NCI-H1436 (cell line): ENCODE measurements at places on chromosomes 7 and 10.

DNA sequence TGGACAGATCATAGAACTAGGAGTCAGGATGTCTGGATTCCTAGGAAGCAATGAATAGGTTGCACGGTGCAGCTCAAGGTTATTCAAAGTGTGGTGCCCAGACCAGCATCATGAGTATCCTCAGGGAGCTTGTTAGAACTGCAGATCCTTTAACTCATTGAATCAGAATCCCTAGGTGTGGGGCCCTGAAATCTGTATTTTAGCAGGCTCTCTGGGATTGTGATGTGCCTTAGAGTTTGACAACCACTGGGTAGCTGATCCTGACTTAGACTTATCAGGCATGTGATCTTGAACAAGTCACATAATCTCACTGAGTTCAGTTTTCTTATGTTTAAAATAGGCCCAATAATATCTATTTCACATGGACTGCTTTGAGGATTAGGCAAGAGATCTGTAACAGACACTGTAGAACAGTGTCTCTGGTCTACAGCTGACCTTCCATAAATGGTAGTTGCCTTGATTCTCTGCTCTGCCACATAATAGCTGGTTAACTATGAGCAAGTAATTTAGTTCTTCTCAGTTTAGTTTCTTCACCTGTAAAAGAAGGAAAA lies 46.4 kb upstream of the ATRNL1 start:
- DNase-seq: no peak

GRCh38 chr7:2022737-2023250 lies 210.0 kb downstream of the MAD1L1 start:
- no peak for DNase-seq

GRCh38 chr7:2750004-2750407 lies 62.0 kb downstream of the AMZ1 start:
- DNase-seq: no peak

- no peak for DNase-seq
These were observed 24.5 kb upstream of the CELF2 start for GRCh38 chr10:10992961-10993714.

DNA sequence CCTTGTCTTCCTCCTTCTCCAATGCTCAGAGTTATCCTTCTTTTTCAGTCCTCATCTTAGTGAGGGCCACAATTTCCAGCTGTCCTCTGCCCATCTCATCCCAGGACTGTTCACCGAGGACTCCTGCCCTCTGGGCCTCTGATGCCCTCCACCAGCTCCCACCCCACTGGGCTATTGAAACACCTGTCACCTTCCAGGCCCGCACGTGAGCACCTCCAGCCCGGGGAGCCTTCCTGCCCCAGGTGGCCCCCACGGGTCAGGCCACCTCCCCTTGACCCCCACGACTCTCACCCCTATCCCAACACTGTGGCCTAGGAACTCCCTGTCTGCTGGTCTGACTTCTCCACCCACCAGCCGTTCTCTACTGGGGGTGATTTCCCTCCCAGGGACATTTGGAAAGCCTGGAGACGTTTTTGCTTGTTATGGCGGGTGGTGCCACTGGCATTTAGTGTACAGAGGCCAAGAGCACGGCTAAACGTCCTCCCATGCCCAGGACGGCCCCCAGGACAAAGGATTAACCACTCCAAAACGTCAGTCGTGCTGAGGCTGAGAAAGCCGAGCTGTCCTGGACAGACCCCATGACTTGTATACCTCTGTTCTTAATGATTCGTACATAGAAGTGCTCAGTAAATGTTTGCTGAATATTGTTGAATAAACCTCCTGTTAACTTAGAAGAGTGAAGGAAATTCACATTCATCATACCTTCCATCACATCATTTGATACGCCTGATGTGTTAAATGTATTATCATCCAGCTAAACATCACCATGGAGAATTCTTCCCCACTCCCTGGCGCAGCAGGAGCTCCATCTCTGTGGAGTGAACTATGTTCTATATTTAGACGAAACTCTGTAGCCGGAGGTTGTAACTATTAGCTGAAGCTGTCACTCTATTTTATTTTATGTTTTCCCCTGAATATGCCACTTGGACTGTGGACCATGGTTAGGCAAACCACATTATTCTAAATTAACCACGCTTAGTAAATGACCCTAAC lies 270.1 kb upstream of the SHH start:
- no peak for DNase-seq

- no peak for DNase-seq
These were observed 75.8 kb downstream of the DNAJB6 start for GRCh38 chr7:157412491-157413180.

- no peak for DNase-seq
These were observed 355.1 kb upstream of the MBL2 start for GRCh38 chr10:53127686-53128085.

- no peak for DNase-seq
These were observed 19.9 kb upstream of the IFIT1B start for GRCh38 chr10:89357975-89358374.

DNA sequence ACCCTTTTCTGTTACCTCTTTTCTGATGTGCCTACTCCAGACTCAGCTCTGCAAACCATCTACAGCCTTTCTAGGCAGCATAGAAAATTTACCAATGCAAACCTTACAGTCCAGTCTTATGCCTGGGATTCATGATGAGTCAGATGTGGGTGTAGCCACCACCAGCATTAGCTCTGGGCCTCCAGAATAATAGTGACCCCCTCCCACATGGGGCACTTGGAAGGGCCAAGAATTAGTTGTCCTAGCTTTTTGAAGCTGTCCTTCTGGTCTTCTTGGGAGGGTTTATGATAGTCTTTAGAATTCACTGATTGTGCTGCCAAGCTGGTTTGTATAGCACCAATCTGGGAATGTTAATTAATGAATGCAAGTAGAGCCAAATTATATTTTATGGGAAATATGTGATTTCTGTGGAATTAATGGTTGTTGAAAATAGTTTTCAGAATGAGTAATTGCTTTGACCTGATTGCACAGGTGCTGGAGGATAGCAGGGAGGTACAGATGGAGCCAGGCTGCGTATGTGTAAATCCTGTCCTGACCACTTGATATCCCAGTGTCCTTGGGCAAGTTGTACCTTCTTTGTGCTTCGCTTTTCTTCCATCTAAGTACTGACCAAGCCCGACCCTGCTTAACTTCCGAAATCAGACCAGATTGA lies 94.8 kb downstream of the CPED1 start:
- no peak for DNase-seq

- DNase-seq: no peak
These were observed 131.9 kb downstream of the SRPK2 start for GRCh38 chr7:105256761-105257231.

GRCh38 chr7:139973101-139974050 lies 89.4 kb downstream of the PARP12 start:
- no peak for DNase-seq
